ENCODE measurements at places on chromosomes 5 and 9.

GRCh38 chr9:95528908-95529502, 12.2 kb upstream of the PTCH1 start:
- DNase-seq: no peak

- no peak for DNase-seq
Observed at GRCh38 chr5:157106630-157107461, 2.0 kb downstream of the HAVCR2 start.

GRCh38 chr5:159273923-159274322, 10.8 kb downstream of the UBLCP1 start:
- DNase-seq: no peak

- DNase-seq: no peak
Observed at GRCh38 chr5:150548123-150548522, 40.2 kb downstream of the NDST1 start.

DNA sequence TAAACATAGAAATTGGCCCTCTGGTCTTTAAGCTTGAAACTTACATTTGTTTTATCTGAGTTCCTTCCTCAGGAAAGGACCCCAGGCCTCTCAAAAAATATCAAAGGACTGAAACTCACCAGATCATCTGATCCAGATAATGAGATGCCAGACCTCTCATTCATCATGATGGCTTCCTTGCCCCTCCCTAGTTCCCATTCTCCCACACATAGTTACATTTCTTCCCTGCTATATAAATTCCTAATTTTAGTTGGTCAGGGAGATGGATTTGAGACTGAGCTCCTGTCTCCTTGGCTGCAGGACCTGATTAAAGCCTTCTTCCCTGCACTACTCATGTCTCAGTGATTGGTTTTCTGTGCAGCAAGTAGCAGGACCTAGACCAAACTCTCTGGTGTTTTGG, 119.4 kb upstream of the SPIN1 start:
- DNase-seq: no peak

DNA sequence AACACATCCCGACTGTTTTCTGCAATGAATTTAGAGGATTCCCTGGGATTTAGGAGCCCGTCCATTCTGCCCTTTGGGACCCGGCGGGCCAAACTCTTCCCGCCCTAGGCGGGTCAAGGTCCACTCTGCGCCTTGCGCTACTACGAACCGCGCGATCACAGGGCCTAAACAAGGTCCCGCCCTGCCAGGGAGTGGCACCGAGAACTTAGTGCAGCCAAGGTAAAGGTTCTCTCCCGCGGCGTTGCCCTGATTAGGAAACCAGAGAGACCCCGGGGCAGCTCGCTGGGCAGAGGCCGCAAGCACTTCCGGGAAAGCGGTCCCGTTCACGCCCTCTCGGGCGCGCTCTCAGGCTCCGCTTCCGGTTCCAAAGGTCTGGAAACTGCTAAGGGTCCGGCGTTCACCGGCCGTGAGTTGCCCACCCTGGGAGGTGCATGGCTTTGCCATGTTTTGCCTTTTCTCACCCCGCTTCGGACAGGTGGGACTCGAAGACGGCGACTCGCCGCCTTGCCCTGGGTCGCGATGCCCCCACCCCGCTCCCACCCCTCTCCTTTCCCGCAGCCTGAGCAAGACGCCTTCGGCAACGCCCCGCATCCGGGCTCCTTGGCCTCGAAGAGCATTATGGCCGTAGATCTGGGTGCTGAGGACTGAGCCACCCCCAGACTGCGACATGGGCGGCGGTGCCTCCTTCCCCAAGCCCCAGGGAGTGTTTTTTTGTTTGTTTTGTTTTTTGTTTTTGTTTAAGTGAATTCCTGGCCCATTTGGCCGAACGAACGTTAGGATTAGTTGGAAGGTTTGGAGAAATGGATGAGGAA, 23.4 kb downstream of the HNRNPK start:
- DNase-seq: no peak

- DNase-seq: no peak
Observed at GRCh38 chr9:129126749-129127618, 15.8 kb downstream of the PTPA start.

GRCh38 chr9:70635790-70636189, 221.3 kb upstream of the KLF9 start:
- no peak for DNase-seq

DNA sequence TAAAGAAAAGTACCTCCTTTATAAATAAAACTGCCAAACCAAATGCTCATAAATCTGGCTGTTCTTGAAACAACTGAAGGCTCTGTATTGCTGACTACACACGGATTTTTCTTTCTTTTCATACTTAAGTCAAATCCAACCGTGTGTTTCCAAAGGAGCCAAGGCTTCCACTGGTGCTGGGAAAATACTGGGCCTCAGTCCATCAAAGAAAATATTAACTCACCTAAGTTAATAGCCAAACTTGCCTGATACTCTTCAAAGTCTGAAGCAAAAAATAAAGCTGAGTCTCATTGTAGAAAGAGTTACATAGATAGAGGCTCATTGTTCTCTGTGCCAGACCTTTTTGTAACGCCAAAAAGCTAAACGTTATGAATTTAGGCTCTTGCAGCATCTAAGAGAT, 350.4 kb upstream of the CDH9 start:
- no peak for DNase-seq

DNA sequence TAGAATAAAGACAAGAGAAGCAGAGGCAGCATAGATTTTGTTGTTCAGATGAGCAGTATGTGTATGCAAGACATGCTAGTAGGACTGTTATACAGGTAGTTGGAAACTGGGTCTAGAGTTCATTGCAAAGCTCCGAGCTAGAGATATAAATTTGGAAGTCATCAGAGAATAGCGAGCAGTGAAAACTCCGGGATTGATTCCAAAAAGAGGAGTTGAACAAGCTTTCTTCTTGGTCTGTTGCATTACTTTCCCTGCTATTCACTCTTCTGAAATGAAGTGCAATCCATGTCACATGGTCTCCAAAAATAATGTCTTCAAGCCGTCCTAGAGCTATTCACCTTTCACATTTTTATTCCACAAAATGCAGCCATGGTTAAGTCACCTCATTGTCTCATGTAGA, 67.9 kb upstream of the ZNF462 start:
- DNase-seq: no peak
